ENCODE measurements at places on chromosomes 5 and 9.

DNA sequence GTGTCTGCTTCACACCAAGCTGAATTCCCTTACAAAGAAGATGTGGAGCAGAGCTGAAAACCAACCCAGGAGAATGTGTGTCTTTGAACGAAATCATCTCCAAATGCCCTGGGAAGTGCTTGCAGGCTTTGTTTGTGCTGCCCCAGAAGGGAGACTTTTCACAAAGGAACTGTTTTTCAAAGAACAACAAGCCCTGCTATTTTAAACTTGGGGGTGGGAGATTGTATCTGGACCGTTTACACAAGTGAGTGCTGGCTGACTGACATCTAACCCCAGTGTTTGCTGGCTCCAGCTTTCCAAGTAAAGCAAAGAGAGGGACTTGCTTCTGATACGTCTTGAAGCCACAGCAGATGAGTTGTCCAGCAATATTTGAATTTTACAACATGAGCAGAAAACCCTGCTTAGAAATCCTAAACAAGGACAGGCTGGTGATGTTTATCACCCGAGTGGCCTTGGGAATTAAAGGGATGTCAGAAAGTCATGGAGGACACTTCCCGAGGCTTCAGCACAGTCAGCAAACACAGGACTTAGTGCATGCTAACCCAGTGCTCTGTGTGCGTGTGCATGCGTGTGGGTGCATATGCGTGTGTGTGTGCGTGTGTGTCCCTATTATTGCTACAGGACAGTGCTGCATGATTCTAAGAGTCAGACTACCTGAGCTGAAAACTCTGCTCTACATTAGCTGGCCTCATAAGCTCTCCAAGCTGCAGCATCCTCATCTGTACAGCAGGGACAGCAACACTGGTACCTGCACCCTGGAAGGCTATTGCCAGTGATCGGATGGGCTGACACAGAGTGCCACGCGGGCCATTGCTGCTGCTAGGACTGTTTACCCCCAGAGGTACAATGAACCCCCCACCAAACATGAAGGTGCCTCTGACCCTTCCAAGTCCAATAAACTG lies 1.4 kb downstream of the ADAMTS12 start:
- peaks cover 28% of the 10 kb centered on the region for H3K27me3 ChIP-seq
- peaks cover 2% of the 10 kb centered on the region for H3K36me3 ChIP-seq
- H3K27ac ChIP-seq: no peak overlapping the region
- H3K4me3 ChIP-seq: no peak overlapping the region
- no peak for DNase-seq

DNA sequence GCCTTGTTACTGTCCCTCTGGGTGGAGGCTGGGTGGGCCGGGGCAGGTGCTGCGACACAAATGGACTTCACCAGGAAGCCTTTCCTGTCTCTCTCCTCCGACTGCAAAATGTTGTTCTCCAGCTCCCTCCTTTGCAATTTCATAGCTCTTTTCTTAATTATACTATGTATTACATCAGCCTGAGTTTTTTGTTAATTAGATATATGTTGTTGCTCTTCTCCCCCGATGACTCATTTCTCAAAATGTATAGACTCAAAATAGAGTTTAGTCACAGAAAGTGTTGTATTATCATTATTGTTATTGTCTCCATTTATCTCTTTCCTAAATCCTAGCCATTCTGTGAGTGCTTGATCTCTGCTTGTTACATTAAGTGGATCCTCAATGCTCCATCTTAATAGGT lies 122.4 kb upstream of the OSMR start:
- DNase-seq: no peak
- no peaks in the 10 kb centered on the region for H3K36me3 ChIP-seq
- no peak overlapping the region for H3K4me3 ChIP-seq
- no peaks in the 10 kb centered on the region for H3K4me1 ChIP-seq
- H3K27ac ChIP-seq: no peak overlapping the region

- no peaks in the 10 kb centered on the region for H3K27me3 ChIP-seq
- no peak for DNase-seq
- no peaks in the 10 kb centered on the region for H3K4me1 ChIP-seq
These were observed 119.6 kb downstream of the EFNA5 start for GRCh38 chr5:107551088-107551487.

DNA sequence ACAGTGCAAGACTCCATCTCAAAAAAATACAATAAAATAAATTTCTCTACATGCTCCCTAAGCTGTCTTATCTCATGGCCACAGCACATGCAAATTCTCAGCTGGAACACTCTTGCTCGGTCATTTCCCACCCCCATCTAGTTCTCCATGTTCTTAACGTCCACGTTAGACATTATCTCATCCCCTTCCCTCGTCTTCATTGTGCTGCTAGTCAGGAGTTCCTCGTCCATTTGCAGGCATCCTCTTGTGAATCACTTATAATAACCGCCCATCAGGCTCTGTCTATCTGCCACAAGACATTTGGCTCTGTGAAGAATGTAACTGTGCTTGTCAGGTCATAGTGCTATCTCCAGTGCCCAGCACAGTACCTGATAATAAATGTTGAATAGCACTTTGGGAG lies 32.9 kb upstream of the GOLGA1 start:
- H3K4me1 ChIP-seq: no peaks in the 10 kb centered on the region
- H3K4me3 ChIP-seq: no peak overlapping the region
- H3K27me3 ChIP-seq: no peaks in the 10 kb centered on the region
- H3K36me3 ChIP-seq: peaks cover 43% of the 10 kb centered on the region
- H3K27ac ChIP-seq: no peak overlapping the region

DNA sequence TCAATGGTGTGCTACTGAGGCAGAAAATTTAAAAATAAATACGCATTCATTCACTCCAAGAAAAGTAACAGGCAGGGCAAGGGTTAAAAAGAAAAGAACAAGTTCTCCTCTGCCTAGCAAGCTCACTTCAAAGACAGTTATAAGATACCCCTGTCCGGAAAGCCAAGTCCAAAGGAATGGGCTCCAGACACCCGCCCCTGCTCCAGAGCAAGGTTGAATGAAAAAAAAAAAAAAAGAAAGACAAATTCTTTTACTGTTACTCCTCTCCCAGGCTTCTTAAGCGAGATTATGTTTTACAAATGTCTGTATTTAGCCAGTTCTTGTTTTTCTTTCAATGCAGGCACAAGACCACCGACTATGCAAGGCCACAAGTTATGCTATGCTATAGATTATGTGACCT lies 9.1 kb upstream of the ANXA2R start:
- H3K4me3 ChIP-seq: no peak overlapping the region
- peak overlapping the region; percentile 77 for H3K27ac ChIP-seq
- H3K27me3 ChIP-seq: no peaks in the 10 kb centered on the region
- H3K4me1 ChIP-seq: peaks cover 12% of the 10 kb centered on the region
- no peak for DNase-seq

DNA sequence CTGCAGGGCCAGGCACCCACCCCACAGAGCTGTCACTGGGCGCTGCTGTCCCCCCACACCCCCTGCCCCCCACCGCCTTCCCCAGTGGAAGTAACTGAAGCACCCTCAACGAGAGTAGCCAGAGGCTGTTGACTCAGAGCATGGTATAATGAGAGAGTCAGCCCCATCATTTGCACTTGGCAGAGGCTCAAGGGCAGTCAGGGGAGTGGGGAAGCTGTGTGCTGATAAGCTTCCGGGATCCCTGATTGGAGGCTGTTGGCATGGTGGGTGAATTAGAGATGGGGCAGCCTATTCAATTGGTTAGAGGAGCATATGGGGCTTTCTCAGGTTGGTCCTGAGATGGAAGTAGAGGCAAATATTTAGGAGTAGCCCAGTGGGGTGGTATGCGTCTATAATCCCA lies 77.1 kb upstream of the GOLM1 start:
- no peak overlapping the region for H3K4me3 ChIP-seq
- no peaks in the 10 kb centered on the region for H3K36me3 ChIP-seq

GRCh38 chr9:135463140-135463539 lies 16.4 kb upstream of the PPP1R26 start:
- no peak for DNase-seq
- H3K4me3 ChIP-seq: no peak overlapping the region
- H3K4me1 ChIP-seq: no peaks in the 10 kb centered on the region
- H3K27me3 ChIP-seq: peaks cover 37% of the 10 kb centered on the region
- no peaks in the 10 kb centered on the region for H3K36me3 ChIP-seq

GRCh38 chr5:110630350-110630749 lies 96.1 kb downstream of the TMEM232 start:
- H3K27ac ChIP-seq: no peak overlapping the region
- peaks cover 9% of the 10 kb centered on the region for H3K27me3 ChIP-seq
- H3K4me3 ChIP-seq: no peak overlapping the region
- no peak for DNase-seq
- no peaks in the 10 kb centered on the region for H3K4me1 ChIP-seq

GRCh38 chr9:3528451-3528850 lies 2.6 kb upstream of the RFX3 start:
- peaks cover 60% of the 10 kb centered on the region for H3K4me1 ChIP-seq
- H3K27me3 ChIP-seq: no peaks in the 10 kb centered on the region
- peak overlapping the region; percentile 96 for H3K27ac ChIP-seq
- peaks cover 2% of the 10 kb centered on the region for H3K36me3 ChIP-seq
- DNase-seq: peak; percentile 31

DNA sequence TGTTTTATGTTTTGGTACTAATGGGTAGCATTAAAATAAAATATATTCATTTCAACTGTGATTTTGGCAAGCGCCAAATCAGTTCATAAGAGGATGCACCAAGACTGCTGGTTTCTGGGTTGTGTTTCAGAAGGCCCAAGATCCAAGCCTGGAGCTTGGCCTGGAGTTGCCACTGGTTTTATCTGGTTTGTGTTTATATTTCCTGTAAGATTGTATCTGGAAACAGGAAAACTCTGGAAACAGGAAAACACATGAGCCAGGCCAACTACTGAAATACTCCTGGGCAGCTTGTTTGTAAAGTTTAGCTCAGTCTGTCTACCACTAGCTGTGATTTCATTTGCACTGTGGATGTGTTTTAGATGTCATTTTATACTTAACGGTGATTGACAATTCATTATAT lies 5.5 kb downstream of the FSTL4 start:
- H3K27ac ChIP-seq: no peak overlapping the region
- no peak for DNase-seq
- H3K4me3 ChIP-seq: no peak overlapping the region
- peaks cover 34% of the 10 kb centered on the region for H3K27me3 ChIP-seq

DNA sequence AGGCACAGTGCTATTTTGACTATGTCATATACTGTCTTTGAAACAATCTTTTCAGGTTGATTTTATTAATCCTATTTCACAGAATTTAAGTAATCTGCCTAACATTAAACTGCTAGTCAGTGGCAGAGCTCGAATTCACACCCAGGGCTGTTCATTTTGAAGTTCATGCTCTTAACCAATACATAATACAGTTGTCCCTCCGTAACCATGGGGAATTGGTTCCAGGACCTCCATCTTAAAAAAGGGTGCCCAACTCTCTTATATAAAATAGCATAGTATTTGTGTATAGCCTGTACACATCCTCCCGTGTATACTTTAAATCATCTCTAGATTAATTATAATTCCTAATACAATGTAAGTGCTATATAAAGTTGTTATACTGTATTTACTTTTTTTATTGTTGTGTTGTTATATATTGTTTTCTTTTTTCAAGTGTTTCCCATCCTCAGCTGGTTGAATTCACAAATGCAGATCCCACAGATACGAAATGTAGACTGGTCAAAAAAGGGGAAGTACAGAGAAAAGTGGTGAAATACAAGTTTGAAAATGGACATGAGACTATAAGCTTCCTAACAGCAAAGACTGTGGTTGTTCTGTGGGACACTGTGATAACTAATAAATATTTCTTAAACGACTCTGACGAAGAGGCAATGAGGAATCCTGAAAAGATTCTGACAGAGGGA lies 18.3 kb downstream of the RFX3 start:
- H3K36me3 ChIP-seq: no peaks in the 10 kb centered on the region
- H3K27ac ChIP-seq: no peak overlapping the region
- H3K4me3 ChIP-seq: no peak overlapping the region
- H3K4me1 ChIP-seq: peaks cover 20% of the 10 kb centered on the region

DNA sequence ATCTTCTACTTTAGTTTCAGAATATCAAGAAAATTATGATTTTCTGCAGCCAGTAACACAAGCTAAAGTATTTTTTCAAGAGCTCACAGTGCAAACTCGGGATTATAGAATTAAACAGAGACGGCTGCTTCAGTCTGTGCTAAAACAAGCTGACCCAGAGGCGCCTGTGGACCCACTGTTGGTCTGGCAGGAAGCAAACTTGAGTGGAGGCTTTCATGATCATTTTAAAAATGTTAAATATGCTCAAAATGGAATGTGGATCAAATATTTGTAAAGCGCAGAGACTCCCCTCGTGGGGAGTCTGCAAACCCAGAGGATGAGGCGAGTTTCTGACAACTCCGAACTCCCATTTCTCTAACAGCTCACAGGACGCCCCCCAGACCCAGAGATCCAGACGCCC lies 13.0 kb downstream of the ROR2 start:
- no peak for DNase-seq
- H3K27ac ChIP-seq: no peak overlapping the region
- no peaks in the 10 kb centered on the region for H3K36me3 ChIP-seq
- no peaks in the 10 kb centered on the region for H3K4me1 ChIP-seq
- no peak overlapping the region for H3K4me3 ChIP-seq
- H3K27me3 ChIP-seq: peaks cover 3% of the 10 kb centered on the region

DNA sequence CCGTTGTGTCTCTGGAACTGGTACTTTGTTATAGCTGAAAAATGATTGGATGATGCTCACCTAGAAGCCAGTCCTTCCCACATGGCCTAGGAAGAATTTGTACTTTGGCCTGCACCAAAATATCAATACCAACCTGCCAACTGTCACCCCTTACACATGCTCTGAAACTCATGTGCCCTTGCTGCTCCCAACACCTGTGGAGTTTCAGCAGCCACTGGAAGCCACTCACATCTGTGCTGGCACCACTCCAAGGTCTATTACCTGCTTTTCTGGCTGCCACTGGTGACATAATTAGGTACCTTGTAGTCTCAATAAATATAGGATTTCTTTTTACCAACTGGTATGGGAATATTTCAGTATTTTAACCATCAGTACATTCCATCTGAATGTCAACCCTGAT lies 363.6 kb downstream of the SH3GL2 start:
- no peak for DNase-seq
- H3K27me3 ChIP-seq: peaks cover 1% of the 10 kb centered on the region
- no peaks in the 10 kb centered on the region for H3K36me3 ChIP-seq
- H3K4me3 ChIP-seq: no peak overlapping the region
- H3K27ac ChIP-seq: no peak overlapping the region
- no peaks in the 10 kb centered on the region for H3K4me1 ChIP-seq

- H3K36me3 ChIP-seq: peaks cover 7% of the 10 kb centered on the region
- DNase-seq: no peak
- no peak overlapping the region for H3K4me3 ChIP-seq
- no peak overlapping the region for H3K27ac ChIP-seq
- peaks cover 7% of the 10 kb centered on the region for H3K4me1 ChIP-seq
These were observed 52.4 kb downstream of the SLC44A1 start for GRCh38 chr9:105296877-105297287.

- no peak overlapping the region for H3K27ac ChIP-seq
- H3K4me3 ChIP-seq: no peak overlapping the region
- no peak for DNase-seq
- no peaks in the 10 kb centered on the region for H3K4me1 ChIP-seq
These were observed 147.8 kb upstream of the CCNH start for GRCh38 chr5:87560528-87560927.

GRCh38 chr5:141876628-141877355 lies 1.4 kb downstream of the PCDH1 start:
- no peak for DNase-seq
- H3K36me3 ChIP-seq: no peaks in the 10 kb centered on the region
- H3K4me1 ChIP-seq: peaks cover 13% of the 10 kb centered on the region

- H3K27me3 ChIP-seq: no peaks in the 10 kb centered on the region
- no peaks in the 10 kb centered on the region for H3K36me3 ChIP-seq
- no peak for DNase-seq
- no peaks in the 10 kb centered on the region for H3K4me1 ChIP-seq
These were observed 163.6 kb upstream of the IRX2 start for GRCh38 chr5:2914981-2915484.

- H3K4me3 ChIP-seq: no peak overlapping the region
- peaks cover 13% of the 10 kb centered on the region for H3K36me3 ChIP-seq
- no peaks in the 10 kb centered on the region for H3K4me1 ChIP-seq
- peaks cover 5% of the 10 kb centered on the region for H3K27me3 ChIP-seq
- DNase-seq: no peak
These were observed 41.6 kb downstream of the FAM81B start for GRCh38 chr5:95432779-95433178.
